ENCODE measurements at places on chromosomes 7 and 10.

GRCh38 chr7:92636018-92636560 is 45.9 kb upstream of the FAM133B start:
- DNase-seq, result no peak

DNA sequence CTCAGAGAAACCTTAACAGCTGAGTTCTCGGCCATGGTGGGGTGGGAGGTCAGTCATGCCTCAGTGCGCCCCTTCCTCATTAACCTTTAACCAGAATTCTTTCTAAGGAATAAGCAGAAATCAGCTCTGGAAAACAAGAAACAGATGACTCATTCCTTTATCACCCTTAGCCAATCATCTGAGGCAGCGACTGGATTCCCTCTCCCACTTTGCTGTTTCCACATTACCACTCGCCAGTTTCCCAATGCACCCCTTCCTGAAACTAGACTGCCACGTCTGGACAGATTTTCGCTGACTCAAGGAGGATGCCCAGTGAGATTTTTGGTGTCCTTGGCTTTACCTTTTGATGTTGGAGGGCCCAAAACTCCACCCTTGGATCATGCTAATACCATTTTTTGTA is 223.8 kb downstream of the PLXDC2 start:
- DNase-seq, result no peak

GRCh38 chr10:62048470-62048869 is 147.0 kb downstream of the ARID5B start:
- DNase-seq, result no peak

DNA sequence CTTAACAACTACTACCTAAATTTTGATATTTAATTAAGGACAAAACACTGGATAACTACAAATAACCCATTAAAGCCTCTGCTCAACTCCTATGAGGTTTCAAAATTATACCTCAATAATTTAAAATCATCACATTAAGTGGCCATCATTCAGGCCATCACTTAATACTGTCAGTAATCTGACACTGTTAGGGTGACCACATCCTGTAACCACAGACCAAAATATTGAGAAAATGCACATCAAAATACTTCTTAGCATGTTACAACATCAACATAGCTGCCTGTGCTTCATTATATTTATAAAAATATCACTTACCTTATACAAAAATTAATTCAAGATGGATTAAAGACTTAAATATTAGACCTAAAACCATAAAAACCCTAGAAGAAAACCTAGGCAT is 23.3 kb downstream of the SEM1 start:
- DNase-seq, result no peak

DNA sequence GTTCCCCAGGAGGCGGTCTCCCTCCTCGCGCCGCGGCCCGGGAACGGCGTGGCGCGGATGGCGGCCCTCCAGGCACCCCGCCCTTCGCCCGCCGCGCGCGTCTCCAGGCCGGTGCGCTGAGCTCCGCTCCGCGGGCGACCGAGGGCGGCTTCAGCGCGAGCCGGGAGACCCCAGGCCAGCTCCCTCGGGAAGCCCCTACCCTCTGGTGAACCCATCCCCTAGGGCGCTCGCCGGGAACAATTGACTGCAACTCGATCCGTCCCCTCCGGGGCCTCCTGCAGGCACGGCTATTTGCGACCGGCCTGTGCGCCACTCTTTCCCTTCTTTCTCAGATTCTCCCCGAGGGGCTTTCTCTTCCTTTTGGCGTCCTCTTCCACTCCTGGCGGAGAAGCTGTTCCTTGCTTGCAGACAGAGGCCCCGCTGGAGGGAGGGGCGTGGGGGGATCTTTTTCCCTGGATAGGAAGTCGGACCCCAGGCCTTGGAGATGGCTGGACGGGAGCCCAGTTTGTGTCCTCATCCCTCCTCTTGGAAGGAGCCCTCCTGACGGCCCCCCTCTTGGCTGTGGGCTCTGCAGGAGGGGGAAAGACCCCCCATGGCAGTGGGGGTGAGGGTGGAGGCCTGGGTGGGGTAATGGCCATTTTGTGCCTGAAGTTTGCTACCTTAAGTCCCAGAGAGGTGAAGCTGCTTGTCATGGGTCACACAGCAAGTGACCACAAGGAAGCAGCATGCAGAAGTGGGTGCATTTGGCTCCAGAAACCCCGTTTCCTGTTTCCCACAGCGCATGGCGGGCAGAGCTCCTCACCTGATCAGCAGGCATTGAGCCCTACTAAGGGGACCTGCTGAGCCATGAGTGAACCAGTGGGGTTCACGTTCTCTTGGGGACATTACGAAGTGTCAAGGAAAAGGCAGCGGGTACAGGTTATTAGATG is 171.2 kb upstream of the TNRC18 start:
- DNase-seq, result no peak

DNA sequence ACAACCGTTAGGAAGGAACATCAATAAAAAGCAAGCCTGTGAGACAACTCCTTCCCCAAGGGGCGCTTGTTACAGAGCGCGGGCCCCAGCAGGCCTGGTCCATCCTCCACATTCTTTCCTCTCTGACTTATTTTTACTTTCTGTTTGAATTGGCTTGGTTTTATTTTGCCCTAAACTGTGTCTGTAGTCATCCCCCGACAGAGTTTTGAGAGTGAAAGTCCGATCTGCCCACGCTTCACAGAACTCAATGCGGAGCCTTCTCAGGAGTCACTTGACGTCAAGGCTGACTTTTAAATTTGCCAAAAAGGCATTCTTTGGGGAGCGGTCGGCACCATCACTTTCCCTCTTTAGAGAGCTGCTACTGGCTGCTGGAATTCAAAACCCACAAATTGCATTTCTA is 150.1 kb upstream of the KLF6 start:
- peak; percentile 95 for DNase-seq

DNA sequence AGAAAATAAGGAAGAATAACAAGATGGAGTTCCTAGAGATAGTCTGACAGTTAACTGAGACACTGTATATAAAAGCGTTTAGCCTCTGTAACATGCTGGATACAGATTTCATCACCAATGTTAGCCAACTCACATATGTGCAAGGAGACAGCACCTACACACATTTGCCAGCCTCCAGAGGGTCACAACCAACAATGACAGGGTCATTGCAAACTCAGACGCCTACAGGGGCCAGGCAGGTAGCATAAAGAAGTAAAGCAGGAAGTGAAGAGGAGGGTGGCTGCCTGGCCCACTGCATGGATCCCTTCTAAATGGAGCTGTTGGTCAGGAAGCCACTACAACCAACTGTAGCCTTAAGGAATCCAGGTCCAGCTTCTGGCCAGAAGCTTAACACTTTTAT is 50.4 kb downstream of the NRAP start:
- no peak for DNase-seq

DNA sequence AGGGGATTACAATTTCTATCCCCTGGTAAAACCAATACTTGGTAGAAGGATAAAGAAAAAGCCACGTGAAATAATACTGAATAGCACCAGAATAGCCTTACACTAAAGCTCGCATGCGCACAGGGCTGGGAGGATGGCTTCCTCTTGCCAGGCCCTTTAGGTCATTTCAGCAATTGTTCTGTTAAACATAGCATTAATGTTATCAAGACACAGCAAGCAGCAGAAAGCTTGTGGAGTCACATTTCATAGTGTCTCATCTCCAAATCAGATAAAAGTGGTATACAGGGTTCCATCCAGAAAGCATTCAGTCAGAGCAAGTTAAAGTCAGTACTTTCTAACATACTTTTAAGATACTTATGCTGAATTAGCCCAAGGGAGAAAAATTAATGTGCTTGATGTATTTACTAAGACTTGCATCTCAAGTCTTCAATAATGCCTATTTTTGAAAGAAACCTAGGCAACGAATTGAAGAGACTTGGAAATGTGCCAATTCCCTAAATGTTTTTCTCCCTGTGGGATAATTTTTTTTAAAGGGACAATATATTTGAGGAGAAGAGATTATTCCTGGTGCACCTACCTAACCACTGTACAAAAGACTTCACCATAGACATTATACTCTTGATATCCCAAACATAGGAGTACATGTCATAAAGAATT is 14.3 kb upstream of the NPM3 start:
- DNase-seq, result no peak

DNA sequence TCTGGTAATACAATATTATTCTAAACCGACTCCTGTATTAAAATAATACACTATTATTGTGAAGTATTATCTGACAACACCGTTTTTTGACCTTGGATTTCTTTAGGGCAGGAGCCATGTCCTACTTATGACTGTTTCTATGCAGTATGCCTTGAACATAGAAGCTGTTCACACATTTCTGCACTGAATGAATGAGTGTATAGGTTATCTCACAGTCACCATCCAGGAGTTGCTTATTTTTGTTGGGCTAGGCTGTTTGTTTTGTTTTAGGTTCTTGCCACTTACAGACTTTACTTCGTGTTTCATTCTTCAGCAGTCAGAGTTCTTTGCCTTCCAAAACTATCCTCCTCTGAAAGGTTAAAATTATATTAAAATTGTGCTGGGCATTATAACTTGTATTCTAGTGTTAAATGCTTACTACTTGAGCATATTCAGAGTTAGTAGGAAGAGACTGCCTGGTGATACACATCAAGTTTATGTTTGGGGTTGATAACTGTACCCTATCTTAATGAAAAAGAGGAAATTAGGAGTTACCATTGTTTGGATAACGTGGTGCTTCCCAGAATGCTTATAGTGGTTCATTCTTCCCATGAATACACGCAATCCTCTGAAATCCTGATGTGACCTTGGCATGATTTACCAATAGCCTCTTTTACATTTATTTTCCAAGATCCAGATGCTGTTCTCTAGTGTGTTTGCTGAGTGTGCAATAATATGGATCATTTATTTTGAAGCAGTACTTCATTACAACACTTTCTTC is 1.7 kb downstream of the RALA start:
- DNase-seq, result no peak

DNA sequence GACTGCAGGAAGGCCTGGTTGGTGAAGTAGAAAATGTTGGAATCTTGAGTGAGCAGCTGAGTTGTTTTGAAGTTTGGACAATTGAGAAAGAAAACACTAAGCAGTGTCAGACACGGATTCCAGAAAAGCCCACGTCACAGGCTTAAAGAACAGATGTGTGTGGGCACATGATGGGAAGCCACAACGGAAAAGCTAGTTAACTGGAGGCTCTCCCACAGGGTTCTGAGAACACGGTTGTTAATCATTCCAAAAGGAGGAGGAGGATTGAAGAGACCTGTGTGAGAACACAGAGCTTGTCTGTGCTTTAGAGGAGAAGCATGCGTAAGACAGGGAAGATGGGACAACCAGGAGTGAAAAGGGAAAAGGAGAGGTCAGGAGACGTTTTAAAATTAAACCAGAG is 42.6 kb downstream of the SHH start:
- DNase-seq, result peak; percentile 92

DNA sequence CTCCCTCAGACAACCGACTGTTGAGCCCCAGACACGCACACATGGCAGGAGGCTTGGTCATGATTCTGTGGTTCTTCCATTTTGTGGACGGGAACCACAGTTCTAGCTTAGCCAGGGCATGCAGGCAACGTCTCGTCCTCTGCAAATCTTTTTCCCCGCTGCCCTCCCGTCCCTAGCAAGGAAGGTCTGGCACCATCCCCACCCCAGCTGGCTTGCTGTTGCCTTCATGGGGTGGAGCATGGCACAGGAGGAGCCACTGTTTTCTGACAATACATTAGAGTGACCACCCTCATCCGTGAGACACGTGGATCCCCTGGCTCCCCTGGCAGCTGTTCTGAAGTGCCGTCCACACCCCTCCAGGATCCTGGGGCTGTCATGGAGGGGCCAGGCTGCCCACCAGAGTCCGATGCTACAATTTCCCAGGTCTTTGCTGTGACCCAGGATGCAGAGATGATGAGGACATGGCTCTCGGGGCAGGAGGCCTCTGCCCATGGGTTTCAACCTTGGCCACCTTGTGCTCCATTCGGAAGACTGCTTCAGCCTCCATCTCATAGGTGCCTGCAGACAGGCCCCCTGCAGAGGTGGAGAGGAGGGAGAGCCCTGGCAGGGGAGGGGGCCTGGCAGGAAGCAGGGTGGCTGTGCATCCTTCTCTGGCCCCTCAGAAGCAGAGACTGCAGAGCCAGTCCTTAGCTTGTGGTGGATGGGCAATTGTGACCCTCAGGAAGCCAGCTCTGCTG is 233.6 kb downstream of the GLRX3 start:
- no peak for DNase-seq

- DNase-seq, result peak; percentile 89
Measured at GRCh38 chr7:139680676-139681462, 96.9 kb downstream of the HIPK2 start.

GRCh38 chr10:32937911-32938424 is 20.1 kb downstream of the ITGB1 start:
- no peak for DNase-seq

DNA sequence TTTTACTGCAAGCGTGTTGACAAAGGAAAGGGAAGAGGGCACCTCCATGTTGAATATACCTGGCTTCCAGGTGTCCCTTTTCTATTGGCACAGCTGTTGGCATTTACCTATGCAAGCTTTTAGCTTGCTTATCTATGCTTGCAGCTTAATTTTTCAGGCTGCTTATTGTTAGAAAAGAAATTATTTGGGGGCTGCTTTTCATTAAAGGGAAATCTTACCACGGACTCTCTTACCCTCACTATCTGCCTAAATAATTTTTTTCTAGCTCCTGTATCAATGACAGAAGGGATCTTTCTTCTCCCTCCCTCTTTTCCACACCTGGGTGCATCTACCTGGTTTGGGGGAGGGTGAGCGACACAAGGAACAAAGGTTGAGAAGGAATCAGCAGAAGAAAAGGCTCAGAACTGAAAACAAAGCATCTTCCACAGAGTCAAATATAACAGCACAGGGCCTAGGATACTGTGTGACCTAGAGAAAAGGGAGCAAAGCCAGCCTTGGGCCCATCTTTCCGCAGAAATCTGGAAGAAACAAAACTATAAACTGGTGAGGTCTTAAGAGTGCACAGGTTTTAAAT is 15.2 kb upstream of the GJC3 start:
- no peak for DNase-seq

- DNase-seq, result no peak
Measured at GRCh38 chr10:128310971-128311658, 184.9 kb upstream of the MKI67 start.

DNA sequence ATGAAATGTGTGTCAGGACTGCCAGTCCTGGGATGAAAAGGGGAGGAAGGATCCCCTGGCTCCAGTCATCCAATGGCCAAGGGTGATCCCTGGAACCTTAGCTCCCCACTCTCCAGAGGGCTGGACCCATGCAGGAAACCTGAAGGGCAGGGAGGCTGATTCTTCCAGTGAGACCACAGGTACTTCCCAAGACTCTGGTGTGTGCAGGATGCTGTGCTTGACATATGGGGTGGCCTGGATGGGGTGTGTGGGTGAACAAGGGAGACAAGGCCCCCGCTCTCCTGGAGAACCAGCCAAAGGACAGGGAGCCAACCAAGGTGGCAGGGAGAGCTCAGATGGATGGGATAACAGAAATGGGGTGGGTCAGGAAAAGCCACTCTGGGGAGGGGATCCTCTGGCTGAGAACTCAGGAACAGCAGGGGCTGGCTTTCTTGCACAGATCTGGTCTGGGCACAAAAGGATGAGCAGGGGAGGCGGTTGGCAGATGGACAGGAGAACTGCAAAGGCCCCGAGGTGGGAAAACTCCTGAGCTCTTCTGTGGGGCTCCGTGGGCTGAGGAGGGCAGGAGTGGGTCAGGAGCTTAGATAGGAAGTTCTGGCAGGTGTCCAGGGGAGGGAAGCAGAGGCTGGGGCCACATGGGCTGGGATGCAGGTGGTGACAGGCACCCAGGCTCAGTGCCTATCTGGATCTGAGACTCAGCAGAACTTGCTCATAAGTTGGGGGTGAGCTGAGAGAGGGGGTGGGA is 100.6 kb downstream of the ARHGAP22 start:
- no peak for DNase-seq

Measured in foreskin melanocyte (primary cell).